ENCODE measurements at places on chromosomes 5 and 9.

- no peak for DNase-seq
These were observed 70.2 kb downstream of the NR2F1-AS1 start for GRCh38 chr5:93510626-93511380.

- no peak for DNase-seq
These were observed 142.4 kb upstream of the C9orf72 start for GRCh38 chr9:27715651-27716050.

GRCh38 chr5:1468247-1468612, 23.0 kb upstream of the SLC6A3 start:
- DNase-seq, result peak; percentile 4

DNA sequence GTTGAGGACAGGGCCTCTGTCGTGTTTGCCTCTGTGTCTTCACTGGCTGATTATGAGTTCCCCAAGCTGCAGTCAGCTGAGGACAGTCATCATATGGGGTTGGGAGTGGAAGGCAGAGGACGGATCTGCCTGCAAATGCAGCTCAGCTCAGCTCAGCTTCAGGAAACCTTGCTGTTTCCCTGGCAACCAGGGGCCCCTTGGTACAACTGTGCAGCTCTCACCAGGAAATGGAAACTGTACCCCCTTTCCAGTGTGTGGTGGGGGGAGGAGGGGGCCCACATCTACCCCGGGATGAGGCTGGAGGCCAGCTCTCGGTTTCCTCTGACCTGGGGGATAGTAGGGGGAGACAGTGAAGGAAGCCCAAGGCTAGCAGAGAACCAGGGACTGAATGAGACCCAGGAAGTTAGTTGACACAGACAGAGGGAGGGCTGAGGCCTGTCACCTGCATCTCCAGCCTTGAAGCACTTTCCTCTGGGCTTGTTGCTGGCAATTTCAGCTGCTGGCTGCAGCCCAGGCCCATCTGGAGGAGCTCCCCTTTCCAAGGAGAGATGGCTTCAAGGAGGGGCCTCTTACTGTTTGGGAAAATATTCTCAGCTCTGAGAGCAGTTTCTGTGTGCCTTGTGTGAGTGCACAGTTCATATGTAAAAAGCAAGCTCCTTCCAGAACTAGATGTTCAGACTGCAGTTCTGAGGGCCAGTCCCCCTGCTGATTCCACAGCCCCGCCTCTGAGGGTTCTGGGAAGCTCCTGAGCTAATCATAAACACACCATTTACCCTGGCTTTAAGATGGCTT, 6.9 kb downstream of the ANXA6 start:
- DNase-seq, result no peak

- peak; percentile 89 for DNase-seq
These were observed 158.7 kb downstream of the TMEM167A start for GRCh38 chr5:82918311-82919031.

GRCh38 chr9:3014178-3014577, 170.3 kb upstream of the PUM3 start:
- DNase-seq, result no peak

DNA sequence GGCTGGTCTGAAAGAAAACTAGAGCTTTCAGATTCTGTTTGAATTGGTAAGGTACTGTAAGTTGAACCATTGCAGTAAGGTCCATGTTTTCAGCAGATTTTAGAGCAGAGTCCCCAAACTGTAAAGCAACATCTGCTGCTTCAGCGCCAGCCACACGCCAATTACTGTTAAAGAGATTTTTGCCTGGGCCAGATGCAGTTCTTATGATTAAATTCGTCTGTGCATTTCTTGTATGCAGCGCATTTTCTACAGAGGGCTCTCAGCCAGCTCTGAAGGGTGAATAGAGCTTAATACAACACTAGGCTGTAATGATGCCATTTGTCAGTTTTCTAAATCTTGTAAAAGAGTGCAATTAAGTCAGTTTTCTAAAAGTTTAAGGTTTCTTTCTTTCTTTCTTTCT, 246.3 kb downstream of the COX7C start:
- DNase-seq, result no peak

DNA sequence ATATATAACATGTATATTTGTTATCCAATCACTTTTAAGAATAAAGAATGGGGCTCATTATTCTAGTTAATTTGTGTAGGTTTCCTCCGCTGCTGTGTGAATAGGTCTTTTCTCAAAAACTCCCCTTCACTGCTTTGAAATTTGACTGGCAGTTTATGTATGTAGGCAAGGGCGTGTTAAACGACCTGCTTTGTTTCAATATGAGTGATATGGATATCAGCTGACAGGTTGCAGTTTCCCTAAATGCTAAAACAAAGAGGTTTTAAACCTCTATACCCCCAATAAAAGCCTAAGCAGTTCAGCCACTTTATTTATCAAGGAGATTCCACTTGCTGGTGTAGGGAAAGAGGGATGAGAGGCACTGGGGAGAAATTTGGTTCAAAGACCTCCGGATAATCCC, 159.6 kb downstream of the TMEM167A start:
- peak; percentile 44 for DNase-seq

DNA sequence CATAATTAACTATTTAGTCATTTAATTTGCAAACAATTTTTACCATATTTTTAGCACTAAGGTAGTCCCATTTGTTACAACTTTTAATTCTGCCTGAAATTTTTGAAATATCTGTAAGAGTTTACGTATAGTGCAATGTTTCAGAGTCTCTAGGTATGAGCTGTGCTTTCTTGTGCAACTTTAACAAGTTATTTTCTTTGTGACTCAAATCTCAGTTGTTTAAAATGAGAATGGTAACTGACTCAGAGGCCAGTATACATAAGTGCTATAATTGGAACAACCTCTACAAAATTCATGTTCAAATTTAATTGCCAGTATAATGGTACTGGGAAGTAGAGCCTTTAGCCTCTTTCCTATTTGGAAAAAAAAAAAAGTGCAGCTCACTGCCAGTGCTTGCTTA, 14.2 kb upstream of the ZNF883 start:
- DNase-seq, result no peak
